ENCODE measurements at places on chromosomes 11 and 22.

DNA sequence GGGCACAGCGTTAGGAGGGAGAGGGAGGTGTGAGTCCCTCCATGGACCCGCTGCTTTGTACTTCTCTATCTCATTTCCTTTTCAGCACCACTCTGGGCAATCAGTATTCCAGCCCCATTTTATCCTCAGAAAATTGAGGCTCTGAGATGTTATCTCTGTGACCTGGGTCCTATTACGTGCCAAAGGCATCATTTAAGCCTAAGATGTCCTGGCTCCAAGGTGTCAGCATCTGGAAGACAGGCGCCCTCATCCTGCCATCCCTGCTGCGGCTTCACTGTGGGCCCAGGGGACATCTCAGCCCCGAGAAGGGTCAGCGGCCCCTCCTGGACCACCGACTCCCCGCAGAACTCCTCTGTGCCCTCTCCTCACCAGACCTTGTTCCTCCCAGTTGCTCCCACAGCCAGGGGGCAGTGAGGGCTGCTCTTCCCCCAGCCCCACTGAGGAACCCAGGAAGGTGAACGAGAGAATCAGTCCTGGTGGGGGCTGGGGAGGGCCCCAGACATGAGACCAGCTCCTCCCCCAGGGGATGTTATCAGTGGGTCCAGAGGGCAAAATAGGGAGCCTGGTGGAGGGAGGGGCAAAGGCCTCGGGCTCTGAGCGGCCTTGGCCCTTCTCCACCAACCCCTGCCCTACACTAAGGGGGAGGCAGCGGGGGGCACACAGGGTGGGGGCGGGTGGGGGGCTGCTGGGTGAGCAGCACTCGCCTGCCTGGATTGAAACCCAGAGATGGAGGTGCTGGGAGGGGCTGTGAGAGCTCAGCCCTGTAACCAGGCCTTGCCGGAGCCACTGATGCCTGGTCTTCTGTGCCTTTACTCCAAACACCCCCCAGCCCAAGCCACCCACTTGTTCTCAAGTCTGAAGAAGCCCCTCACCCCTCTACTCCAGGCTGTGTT, 829 bp upstream of the APOC3 start:
- DNase-seq = no peak

DNA sequence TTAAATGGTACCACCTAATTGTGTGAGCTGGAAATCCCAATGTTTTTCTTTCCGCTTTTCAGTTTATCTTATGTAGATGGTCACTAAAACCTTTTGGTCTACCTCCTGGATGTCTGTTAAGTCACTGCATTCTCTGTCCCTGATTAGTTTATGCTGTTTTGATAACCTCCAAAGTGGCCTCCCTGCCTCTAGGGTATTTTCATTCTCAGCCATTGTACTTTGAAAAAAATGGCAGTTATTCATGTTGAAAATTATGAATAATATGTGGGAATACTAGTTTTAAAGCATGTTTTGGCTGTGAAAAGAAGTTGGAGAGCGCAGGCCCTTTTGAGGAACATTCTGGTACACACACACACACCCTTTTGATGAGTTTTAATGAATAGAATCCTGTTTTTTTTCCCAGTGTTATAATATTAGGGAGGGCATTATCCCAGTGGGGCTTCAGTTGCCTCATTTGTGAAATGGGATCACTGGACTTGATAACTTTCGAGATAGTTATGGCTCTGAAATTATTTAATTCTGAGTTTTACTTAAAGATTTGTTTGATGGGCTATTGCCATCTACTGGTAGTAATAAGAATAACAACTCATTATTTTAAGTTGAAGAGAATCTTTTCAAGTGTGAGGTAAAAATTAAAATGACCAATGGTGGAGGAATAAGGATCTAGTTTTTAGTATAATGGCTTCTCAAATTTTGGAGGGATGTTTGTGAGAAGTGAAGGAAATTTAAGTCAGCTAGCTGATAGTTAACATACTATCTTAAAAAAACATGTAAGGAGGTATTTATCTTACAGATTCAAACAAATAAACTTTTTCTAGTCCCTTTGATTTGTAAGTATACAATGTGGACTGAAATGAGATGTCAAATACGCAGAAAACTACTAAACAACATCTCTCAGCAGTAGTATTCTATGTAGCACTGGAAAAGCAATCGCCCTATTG, 3.9 kb downstream of the FDX1 start:
- no peak for DNase-seq

GRCh38 chr11:107804971-107805370, 53.6 kb downstream of the SLC35F2 start:
- DNase-seq = no peak

DNA sequence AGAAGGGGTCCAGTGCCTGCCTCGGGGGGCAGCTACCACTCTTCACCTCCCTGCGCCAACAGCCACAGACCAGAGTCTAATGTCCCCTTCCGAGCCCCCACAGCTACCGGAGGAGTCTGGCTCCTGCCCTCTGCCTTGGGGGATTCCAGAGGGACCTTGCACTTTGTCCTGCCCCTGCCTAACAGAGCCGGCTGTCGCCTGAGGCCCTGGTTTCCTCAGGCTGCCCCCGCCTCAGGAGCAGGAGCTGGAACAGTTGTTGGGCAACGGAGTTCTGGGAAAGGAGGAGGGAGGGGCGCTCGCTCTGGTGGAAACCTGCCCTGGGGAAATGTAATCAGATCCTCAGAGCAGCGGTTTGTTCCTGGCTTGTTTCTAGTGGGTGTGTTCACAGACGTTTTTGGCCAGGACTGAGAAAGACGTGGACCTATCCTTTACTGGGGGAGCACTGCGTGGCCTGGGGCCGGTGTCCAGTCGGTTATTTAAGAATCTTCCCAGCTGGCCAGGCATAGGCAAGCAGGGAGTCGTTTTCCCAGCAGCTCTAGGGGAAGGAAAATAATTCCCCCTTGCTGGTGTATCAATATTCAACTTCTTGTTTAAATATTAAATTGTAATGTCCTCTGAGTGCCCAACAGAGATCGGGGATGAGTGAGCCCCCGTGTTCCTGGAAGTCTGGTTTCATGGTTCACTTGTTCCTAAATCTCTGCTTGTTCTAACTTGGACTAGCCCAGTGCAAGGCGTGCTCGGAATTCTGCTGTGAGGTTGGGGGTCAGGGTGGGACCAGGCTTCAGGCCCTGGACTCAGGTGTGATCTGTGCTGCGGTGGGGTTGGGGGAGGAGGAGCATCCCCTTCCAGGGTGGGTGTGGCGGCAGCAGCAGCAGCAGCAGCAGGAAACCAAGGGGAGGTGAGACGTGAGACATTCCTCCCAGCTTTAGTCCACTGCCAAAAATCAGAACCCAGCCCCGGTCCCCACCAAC, 32.1 kb downstream of the A4GALT start:
- DNase-seq = peak; percentile 98

GRCh38 chr11:112485280-112485679, 224.6 kb upstream of the PLET1 start:
- no peak for DNase-seq

DNA sequence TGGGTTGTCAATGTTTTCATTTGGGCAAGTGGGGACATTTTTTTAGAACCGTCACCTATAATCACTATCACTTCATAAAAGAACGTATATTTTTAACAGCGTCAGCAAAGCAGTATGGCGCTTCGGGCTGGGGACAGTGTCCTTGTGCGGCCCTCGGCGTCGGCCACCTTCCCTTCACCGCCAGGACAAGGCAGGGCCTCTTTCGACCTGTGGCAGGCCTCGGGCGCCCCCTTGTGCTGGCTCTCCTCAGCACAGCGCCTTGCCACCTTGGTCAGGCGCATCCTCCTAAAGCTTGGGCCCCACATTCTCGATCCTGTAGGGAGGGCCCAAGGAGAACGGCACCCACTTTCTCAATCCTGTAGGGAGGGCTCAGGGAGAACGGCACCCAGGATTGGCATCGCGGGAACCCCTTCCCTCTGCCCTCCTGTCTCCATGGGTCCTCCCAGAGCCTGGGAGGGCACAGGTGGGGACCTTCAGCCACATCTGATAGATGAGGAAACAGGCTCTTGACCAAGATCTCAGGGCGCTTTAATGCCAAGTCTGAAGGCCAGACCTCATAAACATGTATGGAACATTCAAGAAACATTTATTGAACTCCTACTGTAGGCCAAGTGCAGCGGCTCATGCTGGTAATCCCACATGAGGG, 11.5 kb upstream of the FADD start:
- no peak for DNase-seq

- DNase-seq = no peak
Observed at GRCh38 chr22:40668611-40669411, 10.5 kb upstream of the MCHR1 start.

- DNase-seq = no peak
Observed at GRCh38 chr22:20392983-20393704, 807 bp upstream of the ZNF74 start.

DNA sequence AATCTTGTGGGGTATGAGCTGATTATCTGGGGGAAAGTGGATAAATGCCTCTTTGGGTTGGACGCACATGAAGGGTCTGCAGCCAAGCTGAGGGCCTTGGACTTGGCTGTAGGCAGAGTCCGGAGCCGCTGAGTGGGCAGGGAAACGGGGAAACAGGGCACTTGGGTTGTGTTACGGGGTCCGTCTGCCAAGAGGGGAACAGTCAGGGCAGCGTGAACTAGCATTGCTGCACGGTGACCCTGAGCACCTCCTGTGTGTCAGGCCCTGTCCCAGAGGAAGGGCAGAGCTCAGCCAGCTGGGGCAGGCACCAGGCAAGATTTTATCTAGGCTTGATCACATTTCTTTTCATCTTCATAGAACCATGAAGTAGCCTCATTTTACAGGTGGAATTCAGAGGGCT, 11.9 kb downstream of the FAM83F start:
- no peak for DNase-seq

- peak; percentile 92 for DNase-seq
Observed at GRCh38 chr11:45993531-45994001, 71.1 kb downstream of the LARGE2 start.

DNA sequence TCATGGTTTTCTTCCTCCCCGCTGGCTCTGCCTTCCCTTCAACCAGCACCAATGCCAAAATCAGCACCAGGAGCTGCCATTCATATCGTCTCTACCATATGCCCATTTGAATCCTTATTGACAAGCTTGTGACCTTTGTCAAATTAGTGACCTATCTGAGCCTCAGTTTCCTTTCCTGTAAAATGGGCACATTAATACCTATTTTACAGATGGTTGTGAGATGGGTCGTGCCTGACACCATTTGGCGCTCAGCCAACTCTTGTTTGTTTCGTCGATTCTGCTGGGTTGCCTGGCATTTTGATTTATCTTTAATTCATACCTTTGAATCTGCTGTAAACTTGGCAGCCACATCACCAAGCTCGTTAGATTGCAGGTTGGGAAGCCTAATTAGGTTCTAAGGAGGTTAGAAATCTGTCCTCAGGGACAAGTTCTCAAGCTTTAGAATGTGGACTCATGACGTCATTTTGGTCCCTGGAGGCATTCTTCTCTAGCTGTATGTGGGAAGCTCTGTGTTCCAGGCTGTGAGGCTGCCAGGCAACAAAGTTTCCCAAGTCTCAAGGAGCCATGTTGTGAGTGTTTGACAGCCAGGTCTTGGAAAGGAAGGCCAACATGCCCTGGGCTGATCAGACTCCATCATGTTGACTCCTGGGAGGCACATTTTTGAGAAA, 61.0 kb downstream of the RPS6KA4 start:
- no peak for DNase-seq
